Activated naive CD4-positive, alpha-beta T cell treated with anti-CD3 and anti-CD28 coated beads, Interleukin-2, amount 50 U/mL, for 72 hours (primary cell): ENCODE measurements at places on chromosomes 4 and X. TPM values are rescaled to one million over a fixed set of nuclear protein-coding genes. Genes with fewer than 3 reads are reported as not detected.

The RPA4 gene
- 0.39 TPM for total RNA-seq

The RRH gene
- total RNA-seq: 0.32 TPM

The MSX1 gene
- not detected for total RNA-seq

The NMU gene
- 0.35 TPM for total RNA-seq

DNA sequence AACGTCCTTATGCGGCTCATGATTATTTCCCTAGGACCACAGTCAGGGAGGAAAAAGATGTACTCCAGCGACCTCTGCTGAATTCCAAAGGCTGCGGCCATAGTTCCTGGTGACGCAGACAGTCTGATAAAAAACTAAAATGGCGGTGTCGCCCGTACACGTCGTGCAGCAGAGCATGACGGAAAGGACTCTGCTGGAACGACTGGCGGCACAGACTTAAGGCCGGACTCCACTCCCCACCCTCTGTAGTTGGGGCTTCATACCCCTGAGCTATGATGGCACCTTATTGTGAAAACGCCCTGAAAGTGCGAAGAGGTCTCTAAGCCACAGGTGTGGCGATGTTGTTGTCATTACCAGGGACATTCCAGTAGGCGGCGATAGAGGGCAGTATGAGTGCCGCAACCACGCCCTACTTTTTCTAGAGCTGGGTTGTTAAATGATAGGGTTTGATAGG, 90.0 kb upstream of the EDA2R start:
- peak; percentile 55 for DNase-seq

DNA sequence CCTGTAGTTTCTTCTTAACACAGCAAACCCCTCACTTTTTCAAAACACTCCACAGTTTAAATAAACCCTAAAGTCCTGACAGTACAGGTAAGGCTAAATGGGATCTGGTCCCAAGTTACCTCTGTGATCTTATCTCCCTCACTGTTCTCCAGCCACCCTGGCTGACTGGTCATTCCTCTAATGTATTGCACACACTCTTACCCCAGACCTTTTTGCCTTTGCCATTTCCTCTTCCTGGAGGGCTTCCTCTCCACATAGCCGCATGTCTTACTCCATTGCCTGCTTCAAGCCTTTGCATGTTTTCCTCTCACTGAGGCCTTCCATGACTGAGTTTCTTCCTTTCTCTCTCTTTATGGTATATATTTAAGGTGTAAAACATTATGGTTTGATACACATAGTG, 19.5 kb upstream of the ANXA3 start:
- no peak for DNase-seq

- DNase-seq: no peak
Measured at GRCh38 chrX:101749436-101749835, 89.8 kb upstream of the ARMCX2 start.

DNA sequence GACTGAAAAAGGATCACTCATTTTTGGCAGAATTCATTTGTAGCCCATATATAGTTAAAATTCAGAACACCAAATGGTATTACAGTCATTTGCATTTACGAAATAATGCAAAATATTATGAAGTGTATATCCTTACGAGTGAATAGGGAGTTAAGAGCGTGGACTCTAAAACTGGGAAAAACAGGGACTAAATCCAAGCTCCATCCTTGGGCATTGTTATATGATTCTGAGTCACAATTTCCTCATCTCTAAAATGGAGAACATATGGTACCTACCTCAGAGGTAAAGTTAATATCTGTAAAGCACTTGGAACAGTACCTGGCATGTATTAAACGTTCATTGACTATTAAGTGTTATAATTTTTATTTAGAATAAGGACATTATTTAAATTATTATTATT, 106.3 kb downstream of the ZAR1 start:
- no peak for DNase-seq

- no peak for DNase-seq
Measured at GRCh38 chr4:10171055-10171454, 54.5 kb upstream of the WDR1 start.

- DNase-seq: peak; percentile 6
Measured at GRCh38 chr4:10079912-10080588, 36.5 kb downstream of the WDR1 start.

DNA sequence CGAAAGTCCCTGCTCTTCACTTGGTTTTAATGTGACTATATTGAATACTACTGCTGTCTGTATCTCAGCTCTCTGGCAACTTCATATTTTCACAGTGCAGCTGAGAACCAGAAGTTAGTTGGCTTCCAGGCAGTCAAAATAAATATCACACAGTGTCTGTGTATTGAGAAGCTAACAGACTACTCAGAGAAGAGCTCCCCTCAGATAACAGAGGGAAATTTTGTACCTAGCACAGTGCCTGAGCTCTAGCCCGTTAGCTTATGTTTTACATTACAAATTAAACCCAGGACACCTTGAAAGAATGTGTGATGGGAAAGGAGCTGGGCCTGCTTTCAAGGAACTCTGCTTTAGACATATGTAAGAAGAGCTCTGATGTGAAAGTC, 22.7 kb downstream of the JADE1 start:
- no peak for DNase-seq

DNA sequence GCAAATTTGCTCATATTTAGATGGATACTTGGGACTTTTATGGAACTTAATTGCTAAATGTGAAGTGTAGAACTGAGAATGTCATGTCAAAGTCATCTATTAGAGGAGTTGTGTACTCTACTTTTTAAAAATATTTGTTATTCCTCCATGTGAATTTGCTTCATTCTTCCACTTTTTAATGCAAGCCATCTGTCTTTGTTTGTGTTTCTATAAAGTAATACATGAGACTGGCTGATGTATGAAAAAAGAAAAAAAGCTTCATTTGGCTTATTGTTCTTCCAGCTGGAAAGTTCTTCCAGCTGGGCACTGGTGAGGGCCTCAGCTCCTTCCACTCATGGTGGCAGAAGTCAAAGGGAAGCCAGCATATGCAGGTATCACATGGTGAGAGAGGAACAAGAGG, 114.6 kb upstream of the GRID2 start:
- no peak for DNase-seq

DNA sequence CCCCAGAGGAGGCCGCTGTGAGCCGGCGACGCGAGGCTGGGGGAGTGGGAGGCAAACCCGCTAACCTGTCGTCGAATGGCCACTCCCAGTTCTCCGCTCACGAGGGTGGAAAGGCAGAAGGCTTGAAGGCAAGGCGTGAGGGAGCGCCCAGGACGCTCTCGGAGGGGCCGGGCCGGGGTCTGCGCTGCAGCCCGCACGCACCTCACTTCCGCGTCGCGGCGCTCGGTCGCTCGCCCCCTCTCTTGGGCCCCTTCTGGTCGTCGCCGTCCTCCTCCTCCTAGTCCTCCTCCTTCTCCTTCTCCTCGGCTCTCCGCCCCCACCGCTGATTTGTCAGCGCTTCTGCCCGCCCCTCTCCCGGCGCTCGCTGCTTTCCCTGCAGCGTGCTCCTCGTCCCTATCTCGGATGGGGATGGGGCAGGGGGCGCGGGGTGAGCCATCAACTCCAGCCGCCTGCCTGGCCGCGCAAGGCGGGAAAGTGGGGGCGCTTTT, at the start of gene SNCA:
SNCA (minus strand) TSS at position 265 of the 488 bp plus-strand sequence. CDS start 1,494 bp downstream, outside the sequence.
- no peak for DNase-seq

GRCh38 chrX:36573720-36574119, 434.4 kb upstream of the FAM47C start:
- no peak for DNase-seq
